ENCODE measurements at places on chromosomes 1 and 21.

DNA sequence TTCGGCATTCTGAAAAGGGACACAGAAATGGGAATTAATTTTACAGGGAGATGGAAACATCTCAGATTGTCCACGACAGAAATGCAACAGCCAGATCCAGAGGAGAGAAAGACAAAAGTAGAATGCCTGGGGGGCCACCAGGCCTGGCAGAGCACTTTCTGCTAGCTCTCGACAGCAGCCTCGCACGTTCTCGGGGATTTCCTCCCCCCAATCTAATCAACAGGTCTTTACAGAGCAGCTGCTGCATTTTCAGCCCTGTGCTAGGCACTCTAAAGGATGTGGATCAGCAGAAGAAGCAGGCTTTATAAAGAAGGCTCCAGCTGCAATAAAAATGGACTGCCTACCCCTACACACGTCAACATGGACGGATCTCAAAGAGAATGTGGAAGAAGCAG, 10.6 kb downstream of the CSRP1 start:
- DNase-seq: peak; percentile 24

- no peak for DNase-seq
These were observed 73.4 kb upstream of the EDN2 start for GRCh38 chr1:41557751-41558455.

DNA sequence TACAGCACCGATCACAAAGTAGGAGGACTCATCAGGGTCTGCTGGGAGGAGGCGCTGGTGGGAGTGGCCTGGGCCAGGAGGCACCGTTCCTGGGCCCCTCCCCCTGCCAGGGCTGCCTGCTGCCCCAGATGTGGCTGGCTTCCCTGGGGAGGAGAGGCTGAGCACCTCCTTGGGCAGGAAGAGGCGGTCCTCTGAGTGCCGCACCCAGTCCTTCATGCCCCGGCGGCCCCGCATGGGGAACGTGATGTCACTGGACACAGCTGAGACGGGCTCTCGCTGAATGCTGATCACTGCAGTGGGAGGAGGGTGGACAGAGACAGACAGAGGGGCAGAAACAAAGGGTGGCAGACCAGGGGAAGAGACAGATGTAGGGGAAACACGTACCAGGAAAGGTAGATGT, 24.8 kb downstream of the ADGRB2 start:
- DNase-seq: no peak

DNA sequence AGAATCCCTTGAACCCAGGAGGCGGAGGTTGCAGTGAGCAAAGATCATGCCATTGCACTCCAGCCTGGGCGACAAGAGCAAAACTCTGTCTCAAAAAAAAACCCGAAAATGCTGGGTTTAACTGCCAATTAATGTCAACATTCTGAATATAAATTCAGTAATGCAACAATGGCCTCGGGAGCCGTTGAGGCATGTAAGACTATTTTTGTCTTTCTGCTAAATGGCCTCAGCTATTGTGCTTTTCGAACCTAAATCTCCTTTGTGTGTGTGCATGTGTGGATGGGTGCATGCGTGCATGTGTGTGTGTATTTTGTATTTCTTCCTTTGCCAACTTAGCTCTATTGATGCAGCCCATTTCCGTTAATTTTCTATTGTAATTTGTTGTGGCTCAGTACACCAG, 31.6 kb downstream of the CLIC4 start:
- no peak for DNase-seq

- no peak for DNase-seq
These were observed 186.1 kb upstream of the MAP1LC3C start for GRCh38 chr1:242184955-242185354.

DNA sequence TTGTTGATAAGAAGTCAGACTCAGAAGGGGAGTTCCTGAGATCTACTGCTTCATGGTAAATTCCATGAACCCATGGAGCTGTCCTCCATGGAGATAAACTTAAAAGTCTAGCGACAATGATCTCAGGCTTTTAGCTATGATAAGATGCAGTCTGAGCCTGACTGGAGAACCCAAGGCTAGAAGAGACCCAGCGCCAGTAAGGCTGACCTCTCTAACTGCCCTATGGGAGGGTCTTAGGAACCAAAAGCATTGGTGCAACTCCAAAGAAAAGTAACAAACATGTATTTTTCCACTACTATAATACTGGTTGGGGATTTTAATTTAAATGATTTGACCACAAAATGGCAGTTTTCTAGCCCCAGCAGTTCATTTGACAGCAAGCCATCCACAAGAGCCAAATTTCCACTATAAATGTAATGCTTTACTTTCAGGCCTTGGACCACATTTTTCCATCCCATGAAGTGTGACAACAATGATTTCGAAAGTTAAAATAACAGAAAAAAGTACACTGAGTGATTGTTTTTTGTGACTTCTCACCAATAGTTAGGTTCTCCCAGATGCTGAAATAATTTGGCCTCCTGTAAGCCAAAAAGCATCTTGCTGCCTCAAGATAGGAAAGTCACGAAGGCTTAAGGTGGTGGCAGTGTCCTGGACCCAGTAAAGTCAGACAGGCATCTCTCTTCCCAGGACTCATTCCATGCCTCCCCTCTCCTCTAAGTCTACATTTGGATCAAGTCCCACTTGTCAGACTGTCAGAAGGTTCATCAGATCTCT, 43.1 kb upstream of the EXOSC10 start:
- DNase-seq: peak; percentile 43

DNA sequence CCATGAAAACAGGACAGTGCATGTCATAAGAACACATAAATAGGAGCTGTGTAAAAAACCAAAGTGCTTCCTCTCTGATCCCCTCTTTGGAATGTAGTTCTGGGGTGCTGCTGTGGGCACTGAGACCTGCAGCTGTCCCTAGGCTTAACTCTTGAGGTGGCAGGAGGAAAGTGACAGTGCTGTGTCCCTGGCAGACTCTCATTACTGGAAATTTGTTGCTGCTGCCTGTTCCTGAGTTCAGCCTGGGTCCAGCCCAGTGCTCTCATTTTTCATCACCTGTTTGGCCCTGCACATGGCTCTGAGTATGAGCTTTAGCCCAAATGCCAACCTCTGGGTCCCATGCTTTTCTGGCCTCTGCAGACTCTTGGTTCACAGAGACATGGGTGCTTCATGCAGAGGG, 329.3 kb downstream of the DSCAM start:
- DNase-seq: no peak

DNA sequence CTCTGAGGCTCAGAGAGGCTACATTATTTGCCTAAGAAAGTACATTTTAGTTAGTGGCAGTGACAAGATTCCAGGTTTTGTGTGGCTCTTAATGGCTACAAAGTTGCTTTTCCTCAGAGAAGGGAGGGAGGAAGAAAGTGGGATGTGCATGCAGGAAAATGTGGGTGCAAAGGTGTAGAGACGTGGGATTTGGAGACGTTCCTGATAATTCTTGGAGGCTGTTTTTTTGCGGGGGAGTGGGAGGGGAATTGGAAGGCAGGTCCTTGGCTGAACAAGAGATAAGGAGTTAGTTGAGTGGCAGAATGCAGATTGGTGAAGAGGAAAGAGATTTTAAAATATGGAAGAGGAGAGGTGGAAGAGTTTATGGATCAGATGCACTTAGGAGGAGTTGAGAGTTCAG, 258.1 kb downstream of the GRIK3 start:
- DNase-seq: no peak

- DNase-seq: no peak
These were observed 86.8 kb downstream of the ZC3H11B start for GRCh38 chr1:219526074-219526473.

DNA sequence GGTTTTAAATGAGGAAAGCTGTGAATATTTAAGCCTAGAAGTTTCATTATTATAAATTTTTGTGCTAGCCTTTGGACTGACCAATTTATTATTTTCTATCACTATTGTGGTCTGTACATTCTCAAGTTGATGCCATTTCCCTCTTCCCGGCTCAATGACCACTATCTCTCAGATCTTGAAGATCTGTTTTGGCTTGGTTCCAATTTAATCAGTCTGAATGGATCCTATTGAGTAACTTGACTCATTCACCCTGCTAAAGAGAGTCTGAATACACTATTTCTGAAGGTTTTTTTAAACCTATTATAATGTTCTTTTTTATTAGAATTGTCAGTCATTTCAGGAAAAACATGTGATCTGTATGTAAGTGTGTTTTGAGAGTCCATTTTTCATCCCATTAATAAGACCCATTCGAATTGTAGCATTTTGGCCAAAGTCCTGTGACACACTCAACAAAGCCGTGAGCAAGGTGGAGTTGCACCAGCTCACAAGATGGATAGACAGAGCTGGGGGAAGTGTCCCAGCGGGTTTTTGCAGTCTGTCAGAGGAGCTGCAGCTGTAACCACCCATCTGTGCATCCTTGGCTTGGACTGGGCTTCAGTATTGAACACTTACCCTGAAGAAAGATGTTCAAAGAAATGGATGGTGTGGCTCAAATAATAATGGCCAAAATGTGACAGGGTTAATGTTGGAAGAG, 145.6 kb downstream of the NFIA start:
- no peak for DNase-seq

GRCh38 chr1:209277662-209278061, 305.9 kb upstream of the CAMK1G start:
- no peak for DNase-seq

DNA sequence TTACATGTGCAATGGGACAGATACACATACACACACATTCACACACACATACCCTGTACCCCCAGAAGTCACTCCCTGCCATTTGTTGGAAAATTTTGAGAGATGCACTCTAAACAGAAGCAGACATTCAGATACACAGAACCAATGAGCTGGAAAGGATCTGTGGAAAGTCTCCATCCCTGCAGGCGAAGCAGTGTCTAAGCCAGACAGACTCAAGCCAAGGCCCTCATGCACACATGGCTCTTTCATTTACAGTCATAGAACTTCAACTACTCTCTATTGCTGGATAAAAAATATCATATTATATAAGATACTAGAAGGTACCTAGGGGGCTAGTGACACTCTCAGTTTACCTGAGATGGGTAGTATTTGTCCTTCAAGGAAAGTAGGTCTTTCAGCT, 7.3 kb upstream of the SEC16B start:
- DNase-seq: no peak

DNA sequence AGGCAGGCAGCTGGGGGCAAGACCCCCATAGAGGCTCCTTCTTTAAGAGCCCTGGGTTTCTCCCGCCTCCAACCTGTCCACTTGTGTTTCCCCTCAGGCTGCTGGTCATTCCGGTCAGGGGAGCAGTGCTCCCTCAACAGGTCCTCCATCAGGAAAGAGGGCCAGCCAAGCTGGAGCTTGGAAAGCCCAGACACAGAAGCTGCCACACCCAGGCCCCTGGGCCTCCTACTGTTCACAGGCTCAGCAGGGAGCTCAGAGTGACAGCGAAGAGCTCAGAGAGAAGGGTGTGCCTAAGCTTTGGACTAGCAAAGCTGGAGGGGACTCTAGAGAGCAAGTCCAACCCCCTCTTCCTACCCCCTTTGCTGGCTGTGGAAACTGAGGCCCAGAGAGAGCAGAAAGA, 10.3 kb upstream of the CDCP2 start:
- DNase-seq: no peak

DNA sequence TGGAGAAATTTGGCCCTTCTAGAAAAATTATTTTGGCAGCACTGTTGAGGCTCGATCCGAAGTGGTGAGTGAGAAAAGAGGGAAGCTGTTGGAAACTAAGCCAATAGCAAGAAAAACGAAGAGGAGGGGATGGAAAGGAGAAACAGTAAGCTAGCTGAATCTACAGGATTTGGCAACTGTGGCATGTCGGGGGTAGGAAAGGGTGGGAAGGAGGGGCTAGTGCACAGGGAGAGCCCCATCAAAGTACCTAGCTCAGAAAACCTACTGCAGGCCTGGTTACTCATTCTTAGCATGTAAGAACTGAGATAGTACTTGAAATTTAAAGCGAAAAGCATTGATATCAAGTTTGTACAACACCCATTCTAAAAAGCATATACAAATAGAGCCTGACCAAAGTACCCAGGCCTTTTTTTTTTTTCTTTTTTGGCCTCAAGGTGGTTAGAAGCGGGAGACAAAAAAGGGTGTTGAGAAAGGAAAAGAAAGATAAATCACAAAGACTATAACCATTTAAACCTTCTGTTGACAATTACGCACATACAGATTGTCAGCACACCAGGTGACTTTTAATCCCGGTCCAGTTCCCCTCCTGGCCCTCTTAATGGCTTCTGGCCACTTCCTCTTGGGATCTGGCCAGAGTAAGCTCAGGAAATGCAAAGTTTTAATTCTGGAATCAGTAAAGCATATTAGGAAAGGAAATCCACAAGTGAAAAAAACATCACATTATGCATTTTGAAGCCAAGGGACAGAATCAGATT, 50.4 kb downstream of the SLC16A1 start:
- no peak for DNase-seq

DNA sequence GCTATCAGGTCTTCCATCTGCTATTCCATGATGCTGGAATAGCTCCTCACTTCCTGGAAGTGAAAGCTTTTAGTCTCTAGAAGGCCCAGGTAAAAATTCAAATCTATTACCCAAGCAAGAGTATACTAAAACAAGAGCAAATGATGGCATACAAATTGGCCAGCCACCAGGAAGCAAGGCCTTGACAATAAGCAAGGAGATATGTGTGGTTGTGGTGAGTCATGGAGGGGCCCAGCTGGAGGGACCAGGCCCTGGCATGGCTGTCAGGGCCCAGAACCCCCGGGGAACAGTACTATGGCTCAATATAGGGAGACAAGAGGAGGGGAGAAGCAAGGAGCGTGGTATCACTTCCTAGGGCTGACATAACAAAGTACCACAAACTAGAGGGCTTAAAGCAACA, 358.7 kb downstream of the RRAGC start:
- DNase-seq: no peak

DNA sequence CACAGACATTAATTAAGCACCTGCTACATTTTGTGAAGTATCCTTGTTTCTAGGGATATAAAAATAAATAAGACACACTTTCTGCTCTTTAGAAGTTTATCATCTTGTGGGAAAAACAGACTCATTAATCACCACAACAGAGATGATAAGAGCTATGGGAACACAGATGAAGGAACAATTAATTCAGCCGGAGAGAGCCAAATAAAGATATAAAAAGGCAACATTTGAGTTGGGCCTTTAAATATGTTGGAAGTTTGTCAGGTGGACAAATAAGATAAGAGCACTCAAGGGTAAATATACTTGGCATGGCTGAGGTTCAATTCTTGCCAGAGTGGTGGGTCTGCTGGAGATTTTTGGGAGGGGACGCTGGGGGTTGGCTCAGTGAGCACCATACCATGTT, 34.2 kb upstream of the VTCN1 start:
- DNase-seq: no peak

GRCh38 chr1:21605964-21606705, 63.0 kb downstream of the RAP1GAP start:
- DNase-seq: no peak

DNA sequence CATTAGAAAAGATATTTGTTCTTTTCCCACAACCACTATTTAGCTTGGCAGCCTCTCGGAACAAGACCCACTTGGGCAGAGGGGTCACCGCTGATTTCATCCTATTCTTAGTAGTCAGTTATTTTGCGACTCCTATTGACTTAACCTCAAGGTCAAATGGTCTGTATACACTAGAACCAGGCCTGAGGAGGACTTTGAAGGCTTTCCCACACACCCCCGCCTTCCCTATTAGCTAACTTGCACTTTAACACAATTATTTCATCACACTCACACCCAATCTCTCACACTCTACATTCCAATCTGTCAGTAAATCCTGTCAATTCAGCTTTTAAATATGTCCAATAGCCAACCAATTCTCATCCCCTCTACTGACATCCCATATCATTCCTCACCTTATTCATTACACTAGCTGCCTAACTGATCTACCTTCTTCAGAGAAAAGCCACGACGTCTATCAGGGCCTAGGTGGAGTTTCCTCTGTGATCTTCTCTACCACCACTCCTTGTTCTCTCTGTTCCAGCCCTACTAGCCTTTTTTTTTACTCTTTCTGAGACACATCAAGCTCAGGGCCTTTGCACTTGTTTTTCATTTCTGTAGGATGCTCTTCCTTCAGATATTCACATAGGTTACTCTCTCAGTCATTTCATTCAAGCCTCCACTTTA, 1.0 kb upstream of the NIBAN1 start:
- DNase-seq: no peak

Measured in foreskin fibroblast (primary cell).